ENCODE measurements at places on chromosomes 6 and 20.

DNA sequence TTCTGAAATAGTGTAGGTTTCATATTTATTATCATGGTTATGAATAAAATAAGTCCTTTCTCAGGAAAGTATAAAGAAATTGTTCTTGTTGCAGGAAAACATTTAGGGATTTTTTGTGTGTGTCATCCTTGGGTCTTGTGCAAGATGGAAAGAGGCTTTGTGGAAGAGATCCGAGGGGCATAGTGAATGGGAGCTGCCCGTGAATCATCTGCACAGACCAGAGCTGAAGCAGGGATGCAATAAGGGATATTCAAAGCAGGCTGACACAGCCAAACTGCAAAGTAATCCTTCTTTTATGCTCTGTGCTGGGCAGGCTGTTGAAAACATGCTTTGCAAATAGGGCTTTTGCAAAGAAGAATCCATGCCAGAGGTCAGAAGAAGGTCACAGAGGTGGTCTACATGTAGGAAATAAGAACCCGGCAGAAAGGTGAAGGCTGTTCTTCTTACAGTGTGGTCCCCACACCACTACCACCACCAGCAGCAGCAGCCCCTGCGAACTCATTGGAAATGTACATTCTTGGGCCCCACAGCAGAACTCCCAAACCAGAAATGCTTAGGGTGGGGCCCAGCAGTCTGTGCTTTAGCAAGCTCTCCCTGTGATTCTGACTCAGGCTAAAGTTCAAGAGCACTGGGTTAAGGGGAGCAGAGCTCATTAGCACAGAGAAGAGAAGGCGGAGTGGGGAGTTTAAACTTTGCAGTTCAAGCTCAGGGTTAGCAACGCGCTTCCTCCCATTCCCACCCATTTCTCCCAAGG is 237.6 kb downstream of the QKI start:
- no peak for DNase-seq

DNA sequence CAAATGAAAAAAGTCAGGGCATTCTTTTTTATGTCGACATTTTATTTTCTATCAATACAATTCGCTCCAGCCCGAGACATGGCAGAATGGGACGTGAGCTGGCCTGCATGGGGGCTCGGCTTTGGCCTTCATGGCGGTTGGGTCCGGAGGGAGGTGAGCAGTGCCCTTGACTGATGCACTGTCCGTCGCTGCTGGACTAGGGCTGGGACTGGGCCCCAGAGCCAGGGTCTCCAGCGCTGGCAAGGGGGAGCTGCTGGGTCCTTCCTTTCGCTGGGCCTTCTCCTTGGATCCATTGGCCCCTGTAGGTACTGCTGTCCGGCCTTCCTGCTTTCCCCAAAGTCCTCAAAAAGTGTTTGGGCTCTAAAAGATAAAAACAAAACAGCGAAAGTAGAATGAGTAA is 124.6 kb downstream of the EDN3 start:
- DNase-seq = no peak

GRCh38 chr6:111503194-111503593 is 20.2 kb upstream of the REV3L start:
- DNase-seq = no peak

DNA sequence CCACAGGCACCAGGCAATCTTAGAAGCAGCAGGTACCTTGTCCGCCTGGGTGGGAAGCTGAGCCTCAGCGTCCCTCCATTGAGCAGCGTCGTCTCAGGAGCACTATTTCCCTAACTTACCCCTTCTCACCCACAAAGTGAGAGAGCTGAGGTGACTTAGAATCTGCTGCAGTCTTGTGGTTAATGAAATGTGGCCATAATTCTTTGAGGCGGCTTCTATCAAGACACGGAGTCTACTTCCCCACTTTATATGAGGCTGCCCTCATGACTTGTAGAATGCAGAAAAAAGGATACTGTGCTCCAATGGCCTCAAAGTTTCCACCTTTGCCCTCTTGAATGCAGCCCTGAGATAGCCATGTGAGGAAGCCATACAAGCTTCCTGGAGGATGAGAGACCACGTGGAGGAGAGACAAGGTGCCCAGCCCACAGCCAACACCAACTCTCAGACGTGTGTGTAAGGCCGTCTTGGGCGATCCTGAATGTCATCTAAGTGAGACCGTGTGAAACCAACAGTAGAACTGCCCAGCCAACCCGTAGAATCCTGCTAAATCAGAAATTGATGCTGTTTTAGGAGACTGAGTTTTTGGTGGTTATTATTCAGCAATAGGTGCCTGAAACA is 9.1 kb upstream of the TAGAP start:
- no peak for DNase-seq

GRCh38 chr6:81890846-81891245 is 138.4 kb upstream of the TENT5A start:
- no peak for DNase-seq

All from right forelimb (tissue), 1 donor.